ENCODE measurements at places on chromosomes 2 and 18. TPM values are rescaled to one million over a fixed set of nuclear protein-coding genes. Genes with fewer than 3 reads are reported as not detected.
A peak's percentile ranks its signal among the peaks of the same experiment; 100 is the strongest.

DNA sequence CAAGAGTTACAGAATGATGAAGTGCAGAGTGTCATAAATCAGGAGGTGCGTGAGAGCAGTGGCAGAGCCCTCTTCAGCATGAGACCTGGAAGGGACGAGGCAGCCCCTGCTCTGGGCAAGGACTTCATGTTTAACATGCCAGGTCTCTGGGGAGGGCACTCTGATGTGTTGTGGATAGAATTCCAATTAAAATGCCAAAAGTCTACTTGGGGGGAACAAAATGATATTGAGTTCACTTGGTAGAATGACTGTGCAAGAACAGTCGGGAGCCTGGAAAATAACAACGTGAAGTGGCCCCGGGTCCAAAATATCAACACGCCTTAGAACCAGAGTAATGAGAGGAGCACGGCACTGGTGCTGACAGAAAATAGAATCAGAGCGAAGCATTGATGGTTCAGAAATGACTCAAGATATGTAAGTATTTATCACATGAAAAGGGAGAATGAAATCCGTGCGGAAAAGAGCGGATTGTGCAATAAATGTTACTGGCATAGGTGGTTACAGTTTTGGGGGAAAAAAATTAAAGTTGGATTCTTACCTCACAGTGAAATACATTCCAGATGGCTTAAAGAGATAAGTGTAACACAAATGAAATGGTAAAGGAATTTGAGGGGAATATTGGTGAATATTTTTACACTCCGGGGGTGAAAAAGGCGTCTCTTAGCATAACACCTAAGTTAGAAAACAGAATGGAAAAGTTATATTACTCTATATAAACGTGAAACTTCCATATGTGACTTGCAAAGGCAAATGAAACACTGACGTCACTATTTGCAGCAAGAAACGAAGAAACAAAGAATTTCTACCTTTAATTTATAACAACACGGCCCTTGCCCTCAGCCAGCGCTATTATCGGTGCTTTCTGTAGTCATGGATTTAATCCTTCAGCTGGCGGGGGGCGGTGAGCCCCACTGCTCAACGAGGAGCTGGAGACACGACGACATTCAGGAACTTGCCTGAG, 159.4 kb upstream of the TWIST2 start:
- no peak overlapping the region for H3K27ac ChIP-seq
- DNase-seq: no peak

GRCh38 chr2:102522162-102522561, 49.1 kb downstream of the SLC9A4 start:
- H3K4me3 ChIP-seq: no peak overlapping the region
- DNase-seq: no peak
- no peaks in the 10 kb centered on the region for H3K27me3 ChIP-seq
- no peak overlapping the region for H3K27ac ChIP-seq
- H3K4me1 ChIP-seq: no peaks in the 10 kb centered on the region

The PLB1 gene
- polyA plus RNA-seq: 23.9 TPM

DNA sequence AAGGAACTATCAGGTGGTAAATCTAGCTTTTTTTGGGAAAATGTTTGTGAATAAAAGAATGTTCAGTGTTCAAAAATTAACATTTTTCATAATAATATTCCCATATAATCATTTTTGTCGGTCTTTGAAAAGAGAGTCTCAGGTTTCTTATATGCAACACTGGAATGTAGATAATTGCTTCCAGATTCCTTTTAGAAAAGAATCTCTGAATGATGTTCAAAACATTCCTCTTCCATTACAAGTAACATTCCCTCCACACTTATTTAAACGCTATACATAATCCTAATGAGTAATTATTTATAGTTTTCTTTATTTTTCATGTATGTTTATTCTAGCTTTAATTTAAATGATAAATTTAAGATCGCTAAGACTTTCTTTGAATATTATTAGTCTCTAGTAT, 7.0 kb downstream of the ZSWIM2 start:
- H3K4me1 ChIP-seq: peaks cover 9% of the 10 kb centered on the region
- H3K27me3 ChIP-seq: no peaks in the 10 kb centered on the region
- DNase-seq: no peak
- H3K27ac ChIP-seq: no peak overlapping the region
- H3K4me3 ChIP-seq: no peak overlapping the region
- no peaks in the 10 kb centered on the region for H3K36me3 ChIP-seq

- no peaks in the 10 kb centered on the region for H3K27me3 ChIP-seq
- DNase-seq: no peak
- H3K4me3 ChIP-seq: no peak overlapping the region
- no peaks in the 10 kb centered on the region for H3K36me3 ChIP-seq
- no peak overlapping the region for H3K27ac ChIP-seq
Measured at GRCh38 chr18:70290482-70291294, 1.8 kb downstream of the SOCS6 start.

DNA sequence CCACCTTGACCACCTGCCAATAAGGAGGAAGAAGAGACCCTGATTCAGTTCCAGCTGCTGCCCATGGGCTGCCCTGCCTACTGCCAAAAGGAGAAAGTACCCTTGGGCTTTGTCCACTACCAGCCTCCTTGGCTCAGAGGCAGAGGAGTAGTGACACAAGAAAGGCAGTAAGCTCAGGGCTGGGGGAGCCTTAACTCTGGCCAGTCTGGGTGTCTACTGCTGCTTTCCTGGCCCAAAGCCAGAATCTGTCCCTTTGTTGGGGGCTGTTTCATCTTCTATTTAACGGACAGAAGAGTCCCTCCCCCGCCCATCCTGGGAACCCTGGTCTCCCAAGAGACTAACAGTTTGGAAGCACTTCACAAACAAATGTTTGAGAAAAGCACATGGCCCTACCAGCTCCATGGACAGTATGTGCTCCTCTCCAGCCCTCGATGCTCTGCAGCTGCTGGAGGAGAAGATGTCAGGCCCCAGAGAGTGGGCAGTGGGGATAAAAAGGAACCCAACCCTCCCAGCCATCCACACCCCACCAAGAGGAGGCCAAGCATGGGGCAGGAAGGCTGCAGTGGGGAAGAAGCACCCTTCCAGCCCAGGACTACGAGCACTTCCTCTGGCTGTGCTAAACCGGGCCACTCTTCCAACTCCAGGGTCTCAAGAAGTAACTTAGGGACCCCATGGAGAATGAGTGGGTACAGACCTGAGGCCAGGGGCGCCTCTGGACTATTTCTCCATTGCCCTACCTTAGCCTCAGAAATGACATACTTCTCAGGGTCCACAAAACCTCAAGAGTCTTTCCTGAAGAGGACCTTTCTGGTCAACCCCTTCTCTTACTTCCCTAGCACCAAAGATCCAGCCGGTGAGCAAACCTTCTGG, 1.2 kb downstream of the ATG9A start:
- H3K4me1 ChIP-seq: peaks cover 50% of the 10 kb centered on the region
- peak overlapping the region; percentile 81 for H3K4me3 ChIP-seq
- peak overlapping the region; percentile 18 for H3K27ac ChIP-seq
- DNase-seq: no peak

GRCh38 chr2:195594248-195594647, 62.8 kb upstream of the SLC39A10 start:
- no peaks in the 10 kb centered on the region for H3K27me3 ChIP-seq
- H3K27ac ChIP-seq: no peak overlapping the region
- no peaks in the 10 kb centered on the region for H3K36me3 ChIP-seq
- no peak overlapping the region for H3K4me3 ChIP-seq
- peaks cover 19% of the 10 kb centered on the region for H3K4me1 ChIP-seq

- H3K4me1 ChIP-seq: no peaks in the 10 kb centered on the region
- H3K4me3 ChIP-seq: no peak overlapping the region
- DNase-seq: no peak
- no peaks in the 10 kb centered on the region for H3K36me3 ChIP-seq
- no peaks in the 10 kb centered on the region for H3K27me3 ChIP-seq
Measured at GRCh38 chr2:158902005-158902398, 66.4 kb upstream of the TANC1 start.

GRCh38 chr2:239047861-239048260, 200.0 kb downstream of the TWIST2 start:
- no peak for DNase-seq
- H3K4me1 ChIP-seq: no peaks in the 10 kb centered on the region
- H3K36me3 ChIP-seq: peaks cover 32% of the 10 kb centered on the region
- H3K27ac ChIP-seq: no peak overlapping the region
- H3K27me3 ChIP-seq: no peaks in the 10 kb centered on the region

GRCh38 chr2:214574084-214574781, 163.4 kb downstream of the VWC2L start:
- H3K36me3 ChIP-seq: no peaks in the 10 kb centered on the region
- no peak overlapping the region for H3K27ac ChIP-seq
- no peak overlapping the region for H3K4me3 ChIP-seq
- no peak for DNase-seq

DNA sequence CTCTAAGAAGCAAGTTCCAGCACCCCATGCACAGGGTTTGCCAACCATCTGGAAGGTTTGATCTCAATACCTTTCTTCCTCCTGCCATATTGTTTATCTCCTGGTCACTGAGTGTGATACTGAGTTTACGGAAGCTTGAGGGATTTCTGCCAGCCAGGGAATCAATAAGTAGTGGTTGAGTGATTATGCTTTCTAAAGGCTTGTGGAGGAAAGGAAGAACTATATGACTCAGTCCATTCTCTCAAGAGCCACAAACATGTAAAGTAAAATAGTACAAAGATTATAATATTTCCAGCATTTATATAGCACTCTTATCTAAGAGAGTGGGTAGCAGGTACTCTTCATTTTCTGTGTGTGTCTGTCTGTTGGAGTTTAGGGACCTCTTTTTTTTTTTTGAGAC, 49.2 kb downstream of the SLC4A3 start:
- no peaks in the 10 kb centered on the region for H3K4me1 ChIP-seq
- DNase-seq: no peak
- H3K4me3 ChIP-seq: no peak overlapping the region
- no peaks in the 10 kb centered on the region for H3K36me3 ChIP-seq
- no peaks in the 10 kb centered on the region for H3K27me3 ChIP-seq
- H3K27ac ChIP-seq: no peak overlapping the region

GRCh38 chr2:110865188-110865587, 132.8 kb downstream of the ACOXL start:
- H3K4me3 ChIP-seq: no peak overlapping the region
- peaks cover 8% of the 10 kb centered on the region for H3K4me1 ChIP-seq
- DNase-seq: no peak
- no peak overlapping the region for H3K27ac ChIP-seq

DNA sequence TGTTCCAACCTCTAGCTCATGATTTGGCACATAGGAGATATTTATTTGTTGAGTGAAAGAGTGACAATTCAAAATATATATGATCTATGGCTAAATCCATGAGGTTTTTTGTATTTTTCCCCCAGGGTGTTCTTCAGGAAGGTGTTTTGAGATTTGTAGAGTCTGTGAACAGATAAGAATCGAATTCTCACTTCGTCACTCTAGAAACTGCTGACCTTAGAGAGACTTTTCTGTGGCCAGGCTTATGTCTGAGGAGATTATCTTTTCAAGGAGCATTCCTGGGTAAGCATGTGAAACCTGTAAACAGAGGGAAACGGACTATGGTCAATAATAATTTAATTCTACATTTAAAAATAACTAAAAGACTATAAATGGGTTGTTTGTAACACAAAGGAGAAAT, 849 bp upstream of the ITGB6 start:
- H3K36me3 ChIP-seq: no peaks in the 10 kb centered on the region
- H3K27me3 ChIP-seq: no peaks in the 10 kb centered on the region
- H3K4me3 ChIP-seq: no peak overlapping the region

The SKA1 gene
- 0.17 TPM for polyA plus RNA-seq

DNA sequence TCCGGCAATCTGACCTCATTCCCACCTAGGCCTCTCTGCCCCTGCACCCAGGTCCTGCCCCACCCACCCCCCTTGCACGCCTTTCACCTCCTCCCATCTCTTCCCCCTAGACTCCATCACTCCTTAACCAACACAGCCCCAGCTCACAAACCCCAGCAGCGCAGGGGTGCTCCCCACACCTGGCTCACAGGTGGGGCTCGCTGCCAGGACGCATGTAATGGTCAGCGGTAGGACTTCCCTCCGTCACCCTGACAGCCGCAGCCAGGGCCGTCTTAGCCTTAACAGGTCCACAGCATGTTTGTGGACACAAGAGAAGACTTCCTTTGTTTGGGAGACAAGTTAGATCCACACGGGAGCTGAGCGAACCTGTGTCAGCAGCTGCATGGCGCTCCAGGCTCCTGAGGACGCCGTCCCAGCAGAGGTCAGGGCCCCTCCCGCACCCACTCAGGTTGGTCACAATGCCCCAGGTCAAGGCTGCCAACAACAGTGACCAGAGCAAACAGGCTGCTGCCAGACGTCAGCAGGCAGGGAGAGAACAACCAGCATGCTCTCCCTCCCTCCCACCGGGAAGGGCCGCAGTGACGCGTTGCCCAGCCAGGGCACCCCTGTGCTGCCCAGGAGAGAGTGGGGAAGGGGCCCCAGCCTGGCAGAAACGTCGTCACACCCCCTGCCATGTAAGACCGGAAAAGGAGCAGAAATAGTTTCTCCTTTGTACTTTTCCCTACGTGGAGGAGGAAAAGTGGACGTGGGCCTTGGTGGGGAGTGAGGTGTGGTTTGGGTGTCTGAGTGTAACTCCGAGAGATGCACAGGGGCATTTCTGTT, 68.0 kb downstream of the PXDN start:
- no peak for DNase-seq
- H3K27me3 ChIP-seq: no peaks in the 10 kb centered on the region
- no peaks in the 10 kb centered on the region for H3K36me3 ChIP-seq
- no peak overlapping the region for H3K27ac ChIP-seq
- no peaks in the 10 kb centered on the region for H3K4me1 ChIP-seq

DNA sequence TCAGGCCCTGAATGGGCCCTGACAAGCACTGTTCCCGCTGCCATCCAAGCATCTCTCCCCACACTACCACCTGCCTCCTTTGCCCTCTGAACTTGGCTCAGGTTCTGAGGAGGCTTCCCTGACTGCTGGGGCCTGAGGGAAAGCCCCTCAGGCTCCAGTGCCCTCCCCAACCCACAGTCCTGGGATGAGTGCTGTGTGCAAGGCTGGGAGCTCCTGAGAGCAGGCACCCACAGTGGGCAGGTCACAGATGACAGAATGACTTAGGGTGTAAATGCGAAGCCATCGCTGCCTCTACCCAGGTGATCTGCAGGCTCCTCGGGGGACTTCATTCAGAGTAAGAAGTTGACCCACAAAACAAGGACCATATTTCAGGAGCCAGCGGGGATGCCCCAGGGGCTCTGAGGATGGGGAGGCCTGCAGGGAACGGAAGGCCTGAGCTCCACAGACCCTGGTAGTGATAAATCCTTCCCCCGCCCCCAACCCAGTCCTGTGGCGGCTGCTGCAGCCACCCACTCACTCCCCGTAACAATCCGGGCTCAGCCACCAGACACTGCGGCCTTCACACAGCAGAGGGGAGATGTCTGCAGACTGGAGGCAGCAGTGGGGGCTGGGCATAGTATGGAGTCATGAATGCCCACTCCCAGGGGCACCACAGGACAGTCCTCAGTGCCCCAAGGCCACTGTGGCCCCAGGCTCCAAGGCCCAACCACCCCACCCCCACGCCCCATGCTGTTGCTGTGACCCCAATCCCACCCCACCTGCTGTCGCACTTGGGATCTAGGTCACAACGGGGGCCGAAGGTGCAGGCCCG, 8.9 kb downstream of the BIN1 start:
- DNase-seq: no peak
- no peak overlapping the region for H3K27ac ChIP-seq
- H3K4me3 ChIP-seq: no peak overlapping the region
- H3K36me3 ChIP-seq: no peaks in the 10 kb centered on the region

The ITPRIPL1 gene
- polyA plus RNA-seq: 0.39 TPM

All from CD14-positive monocyte (primary cell).